ENCODE measurements at places on chromosomes 1 and 21. TPM values are rescaled to one million over a fixed set of nuclear protein-coding genes. Genes with fewer than 3 reads are reported as not detected.

DNA sequence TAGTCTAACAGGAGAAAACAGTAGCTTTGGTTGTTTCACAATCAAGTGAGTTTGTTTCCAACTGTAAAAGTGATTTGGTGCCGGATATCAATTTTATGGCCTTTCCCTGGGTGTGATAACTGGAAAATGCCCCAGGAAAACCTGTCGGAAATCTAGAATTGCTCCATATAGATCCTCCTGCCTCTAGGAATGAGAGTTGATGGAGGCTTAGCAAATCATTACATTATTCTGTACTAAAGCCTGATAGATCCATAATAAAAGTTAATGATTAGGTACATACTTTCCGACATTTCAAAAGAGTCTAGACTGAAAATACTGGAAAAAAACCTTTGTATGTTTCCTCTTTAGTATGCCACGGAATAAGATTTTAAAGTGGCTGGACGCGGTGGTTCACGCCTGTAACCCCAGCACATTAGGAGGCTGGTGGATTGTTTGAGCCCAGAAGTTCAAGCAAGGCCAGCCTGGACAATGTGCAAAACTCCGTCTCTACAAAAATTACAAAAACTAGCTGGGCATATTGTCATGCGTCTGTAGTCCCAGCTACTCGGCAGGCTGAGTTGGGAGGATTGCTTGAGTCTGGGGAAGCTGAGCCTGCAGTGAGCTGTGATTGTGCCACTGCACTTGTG lies 70.0 kb upstream of the SLC45A1 start:
- DNase-seq: peak; percentile 85

DNA sequence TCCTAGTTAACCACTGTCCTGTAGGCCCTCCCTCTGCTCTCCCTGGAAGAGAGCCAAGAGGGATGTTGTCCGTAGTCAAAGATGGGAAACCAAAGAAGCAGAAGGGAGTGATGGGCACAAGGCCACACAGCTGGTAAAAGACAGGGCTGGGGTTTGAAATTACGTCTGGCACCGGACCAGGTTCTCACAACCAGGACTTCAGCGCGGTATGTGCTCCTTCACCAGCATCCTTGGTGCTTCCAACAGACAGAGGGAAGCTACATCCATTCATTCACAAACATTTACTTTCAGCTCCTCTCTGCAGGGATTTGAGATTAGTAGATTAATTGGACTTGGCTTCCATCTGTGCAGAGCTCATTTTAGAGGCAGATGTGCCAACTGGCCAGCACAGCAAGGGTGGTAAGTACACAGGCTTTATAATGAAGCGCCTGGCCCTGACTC lies 191.2 kb downstream of the TRABD2B start:
- no peak for DNase-seq

- no peak for DNase-seq
Measured at GRCh38 chr21:44475266-44475845, 20.0 kb downstream of the LRRC3 start.

DNA sequence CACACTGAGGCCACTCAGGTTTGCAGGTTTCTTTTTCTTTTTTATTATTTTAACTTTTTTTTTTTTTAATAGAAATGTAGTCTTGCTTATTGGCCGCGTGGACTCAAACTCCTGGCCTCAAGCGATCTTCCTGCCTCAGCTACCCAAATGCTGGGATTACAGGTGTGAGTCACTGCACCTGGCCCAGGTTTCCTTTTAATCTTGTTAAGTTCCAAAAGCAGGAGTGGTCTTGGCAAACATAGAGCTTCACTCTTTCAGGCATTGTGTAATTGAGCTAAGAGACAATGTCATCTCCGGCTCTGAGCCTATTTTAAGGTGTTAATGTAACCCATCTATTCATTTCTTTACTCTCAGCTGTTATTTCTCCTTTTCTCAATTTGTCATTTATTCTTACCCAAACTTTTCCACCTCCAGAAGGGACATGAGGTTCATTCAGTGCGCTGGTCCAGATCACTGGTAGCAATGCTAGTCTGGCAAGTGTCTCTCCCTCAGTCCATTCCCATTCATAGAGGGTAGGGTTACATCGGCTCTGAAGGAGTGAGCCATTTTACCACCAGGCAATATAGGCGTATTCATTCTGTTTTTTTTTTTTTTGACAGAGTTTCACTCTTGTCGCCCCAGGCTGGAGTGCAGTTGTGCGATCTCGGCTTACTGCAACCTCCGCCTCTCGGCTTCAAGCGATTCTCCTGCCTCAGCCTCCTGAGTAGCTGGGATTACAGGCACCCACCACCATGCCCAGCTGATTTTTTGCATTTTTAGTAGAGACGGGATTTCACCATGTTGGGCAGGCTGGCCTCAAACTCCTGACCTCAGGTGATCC lies 11.3 kb upstream of the MFSD2A start:
- DNase-seq: no peak

GRCh38 chr1:74534241-74534640 lies 21.8 kb upstream of the LRRC53 start:
- no peak for DNase-seq

DNA sequence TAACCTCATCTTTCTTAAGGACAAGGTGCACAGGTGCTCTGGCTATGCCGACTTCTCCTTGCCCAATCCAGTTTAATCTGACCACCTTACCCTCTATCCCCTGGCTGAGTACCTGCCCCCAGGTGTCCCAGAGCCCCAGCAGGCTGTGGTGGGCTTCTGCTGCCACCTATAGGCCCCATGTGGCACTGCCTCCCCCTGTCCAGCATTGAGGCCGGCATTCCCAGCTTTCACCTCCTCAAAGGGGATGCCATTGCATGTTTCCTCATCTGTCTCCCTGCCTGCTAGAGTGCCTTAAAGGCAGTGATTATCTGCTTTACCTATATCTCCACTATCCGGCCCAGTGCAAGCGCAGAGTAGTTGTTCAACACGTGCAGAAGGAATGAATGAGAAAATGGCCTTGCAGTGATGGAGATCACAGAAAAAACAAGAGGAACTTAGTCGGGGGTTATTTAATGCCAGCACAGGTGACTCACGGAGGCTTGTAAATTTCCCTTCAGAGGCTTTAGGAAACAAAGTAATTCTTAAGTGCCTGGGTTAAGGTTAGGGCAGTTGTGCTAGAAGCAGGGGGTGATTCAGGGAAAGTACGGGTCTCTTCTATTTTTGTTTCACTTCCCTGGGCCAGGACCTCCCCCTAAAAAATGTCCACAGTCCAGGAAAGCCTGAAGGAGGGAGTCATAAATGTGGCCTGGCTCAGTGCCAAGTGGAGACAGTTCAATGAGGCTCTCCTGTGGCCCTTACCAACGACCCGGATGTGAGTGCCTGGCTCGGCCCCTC lies 131.8 kb upstream of the NGF start:
- DNase-seq: peak; percentile 94

- DNase-seq: no peak
Measured at GRCh38 chr1:227066999-227067398, 126.9 kb downstream of the COQ8A start.

- DNase-seq: no peak
Measured at GRCh38 chr21:41899426-41900202, 20.5 kb upstream of the PRDM15 start.

- no peak for DNase-seq
Measured at GRCh38 chr1:158020886-158021620, 27.6 kb downstream of the KIRREL1 start.

DNA sequence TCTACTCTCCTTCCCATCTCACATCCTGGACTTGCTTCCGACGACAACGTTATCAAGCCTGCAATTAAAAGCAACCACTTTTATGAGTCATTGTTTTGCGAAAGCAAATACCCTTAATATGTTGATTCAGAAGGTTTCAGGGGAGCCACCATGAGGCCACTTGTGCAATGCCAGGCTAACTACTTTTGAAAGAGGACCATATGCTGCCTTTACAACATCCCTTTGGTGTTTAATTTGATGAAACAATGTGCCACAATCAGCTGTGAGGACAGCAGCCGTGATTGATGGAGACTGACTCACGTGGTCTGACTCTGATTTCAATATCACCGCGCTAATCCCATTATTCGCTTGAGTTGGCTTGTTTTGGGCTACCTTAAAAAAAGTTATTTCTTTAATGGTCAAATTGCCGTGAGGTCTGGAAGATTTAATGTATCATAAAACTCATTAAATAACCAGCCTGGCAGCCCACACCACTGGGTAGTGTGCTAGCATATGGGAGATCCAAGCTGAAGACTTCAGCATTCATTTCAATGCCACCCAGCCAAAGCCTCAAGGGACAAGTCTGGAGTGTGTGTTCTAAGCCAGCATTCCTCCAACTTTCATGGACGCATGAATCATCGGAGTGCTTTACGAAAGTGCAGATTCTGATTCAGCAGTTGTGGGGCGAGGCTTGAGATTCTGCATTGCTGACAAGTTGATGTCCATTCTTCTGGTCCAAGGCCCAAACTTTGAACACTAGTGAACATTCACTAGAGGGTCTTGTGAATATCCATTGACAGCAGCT lies 73.3 kb upstream of the PAXBP1 start:
- peak; percentile 75 for DNase-seq

GRCh38 chr1:54273092-54273794 lies 73.3 kb downstream of the MRPL37 start:
- peak; percentile 97 for DNase-seq

- DNase-seq: peak; percentile 54
Measured at GRCh38 chr21:41726970-41727783, 39.7 kb downstream of the RIPK4 start.

DNA sequence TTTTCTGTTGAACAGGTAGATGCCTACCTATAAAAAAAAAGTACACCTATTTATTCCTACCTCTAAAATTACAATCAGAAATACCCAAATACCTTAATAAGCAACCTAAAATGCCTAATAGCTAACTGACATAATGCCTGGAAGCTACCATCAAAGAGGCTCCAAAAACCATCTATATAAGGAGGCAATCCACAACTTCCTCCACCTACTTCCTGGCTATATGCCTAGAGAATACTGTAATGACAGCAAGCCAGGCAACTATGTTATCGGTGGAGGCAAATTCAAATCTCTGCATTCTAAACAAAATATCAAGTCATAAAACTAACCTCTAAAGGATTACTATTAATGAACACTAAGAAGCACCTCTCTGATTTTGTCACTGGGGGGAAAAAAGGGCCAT lies 10.1 kb downstream of the ZNF644 start:
- no peak for DNase-seq

- no peak for DNase-seq
Measured at GRCh38 chr1:221891708-221892107, 149.8 kb upstream of the DUSP10 start.

GRCh38 chr1:45673956-45674355 lies 12.4 kb downstream of the GPBP1L1 start:
- DNase-seq: no peak

DNA sequence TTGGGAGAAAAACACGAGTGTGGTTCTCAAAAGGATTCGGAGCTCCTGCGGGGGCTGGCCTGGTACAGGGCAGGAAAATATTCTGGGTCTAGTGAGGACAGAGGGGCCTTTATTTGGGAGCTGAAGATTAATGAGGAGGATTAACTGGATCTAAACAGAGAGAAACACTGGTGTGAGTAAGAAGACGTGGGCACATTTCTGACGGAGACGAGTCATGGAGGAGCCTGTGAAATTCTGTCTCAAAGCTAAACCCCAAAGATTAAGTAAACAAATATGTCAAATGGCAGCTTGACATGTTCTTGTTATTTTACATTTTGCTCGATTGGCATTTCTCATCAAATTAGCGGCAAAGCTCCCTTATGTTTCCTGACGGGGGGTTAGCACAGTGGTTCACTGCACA lies 12.8 kb downstream of the PROK1 start:
- no peak for DNase-seq

- DNase-seq: no peak
Measured at GRCh38 chr1:25688390-25689119, 72.0 kb downstream of the MAN1C1 start.

GRCh38 chr1:84450910-84451309 lies 28.2 kb upstream of the RPF1 start:
- DNase-seq: no peak

DNA sequence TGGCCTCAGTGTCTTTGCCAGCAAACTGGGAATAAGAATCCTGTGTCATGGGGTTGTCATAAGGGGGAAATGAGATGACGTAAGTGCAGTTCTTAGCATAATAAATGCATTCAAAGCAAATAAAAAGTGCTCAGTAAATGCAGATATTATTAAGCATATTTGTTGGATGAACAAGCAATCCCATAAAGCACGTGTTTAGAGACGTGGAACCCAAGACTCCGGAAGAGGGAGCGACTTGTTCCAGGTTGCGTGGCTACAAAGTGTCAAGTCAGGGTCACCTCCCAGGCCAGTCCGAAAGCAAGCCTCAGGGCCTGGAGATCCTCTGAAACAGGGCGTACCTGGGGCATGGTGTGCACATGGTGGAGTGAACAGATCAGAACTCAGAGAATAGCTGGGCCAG lies 58.0 kb upstream of the LAPTM5 start:
- DNase-seq: no peak

DNA sequence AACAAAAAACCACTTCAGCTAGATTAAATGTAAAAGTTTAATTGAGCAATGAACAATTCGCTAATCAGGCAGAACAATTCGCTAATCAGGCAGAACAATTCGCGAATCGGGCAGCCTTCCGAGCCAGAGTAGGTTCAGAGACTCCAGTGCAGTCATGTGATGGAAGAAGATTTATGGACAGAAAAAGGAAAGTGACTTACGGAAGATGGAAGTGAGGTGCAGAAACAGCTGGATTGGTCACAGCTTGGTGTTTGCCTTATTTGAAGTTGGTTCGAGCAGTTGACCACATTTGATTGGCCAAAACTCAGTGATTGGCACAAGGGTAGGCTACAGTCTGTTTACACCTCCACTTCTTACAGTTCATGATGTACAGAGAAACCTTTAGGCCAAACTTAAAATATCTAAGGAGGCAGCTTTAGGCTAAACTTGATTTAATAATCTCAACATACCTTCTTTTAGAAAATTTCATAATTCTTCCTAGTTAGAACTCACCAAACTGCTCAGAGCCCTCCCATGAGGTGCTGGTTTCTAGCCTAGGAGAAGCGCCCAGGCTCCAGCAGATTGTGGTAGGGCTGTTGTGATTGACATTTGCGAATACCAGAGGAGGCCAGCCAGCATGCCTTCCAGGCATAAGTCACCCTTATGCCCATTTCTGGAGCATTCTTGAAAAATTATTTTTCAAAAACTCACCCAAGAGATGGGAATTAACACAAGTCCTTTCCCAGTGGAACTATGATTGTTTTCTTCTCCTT lies 22.8 kb upstream of the KCNC4 start:
- no peak for DNase-seq

ERICH3 gene
- total RNA-seq: 0.17 TPM

DISC1 gene
- total RNA-seq: 2.4 TPM

SLC5A3 gene
- total RNA-seq: 13.9 TPM

NOC2L gene
- 88.7 TPM for total RNA-seq

MRPS14 gene
- 21.0 TPM for total RNA-seq

LY9 gene
- total RNA-seq: not detected

IRF6 gene
- total RNA-seq: 30.3 TPM

PYCR2 gene
- 41.8 TPM for total RNA-seq

DCDC2B gene
- not detected for total RNA-seq

Data from renal cortical epithelial cell (primary cell).